ENCODE measurements at places on chromosomes 4 and X.

DNA sequence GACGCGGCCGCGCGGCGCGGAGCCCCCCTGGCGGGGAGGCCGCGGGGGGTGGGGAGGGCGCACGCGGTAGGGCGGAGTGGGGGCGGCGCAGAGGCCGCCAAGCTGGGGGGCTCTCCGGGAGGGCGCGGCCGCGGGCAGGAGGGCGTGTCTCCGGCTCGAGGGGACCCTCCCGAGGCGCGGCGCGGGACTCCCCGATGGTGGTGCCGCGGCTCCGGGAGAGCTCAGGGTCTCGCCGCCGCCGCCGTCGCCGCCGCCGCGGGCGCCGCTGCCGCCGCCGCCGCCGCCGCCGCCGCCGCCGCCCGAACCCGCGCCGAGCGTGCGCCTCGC, 165 bp upstream of the PTCHD1 start:
- no peak for DNase-seq
- H3K4me3 ChIP-seq = peak overlapping the region; percentile 73
- H3K27ac ChIP-seq = no peak overlapping the region
- peaks cover 78% of the 10 kb centered on the region for H3K27me3 ChIP-seq

DNA sequence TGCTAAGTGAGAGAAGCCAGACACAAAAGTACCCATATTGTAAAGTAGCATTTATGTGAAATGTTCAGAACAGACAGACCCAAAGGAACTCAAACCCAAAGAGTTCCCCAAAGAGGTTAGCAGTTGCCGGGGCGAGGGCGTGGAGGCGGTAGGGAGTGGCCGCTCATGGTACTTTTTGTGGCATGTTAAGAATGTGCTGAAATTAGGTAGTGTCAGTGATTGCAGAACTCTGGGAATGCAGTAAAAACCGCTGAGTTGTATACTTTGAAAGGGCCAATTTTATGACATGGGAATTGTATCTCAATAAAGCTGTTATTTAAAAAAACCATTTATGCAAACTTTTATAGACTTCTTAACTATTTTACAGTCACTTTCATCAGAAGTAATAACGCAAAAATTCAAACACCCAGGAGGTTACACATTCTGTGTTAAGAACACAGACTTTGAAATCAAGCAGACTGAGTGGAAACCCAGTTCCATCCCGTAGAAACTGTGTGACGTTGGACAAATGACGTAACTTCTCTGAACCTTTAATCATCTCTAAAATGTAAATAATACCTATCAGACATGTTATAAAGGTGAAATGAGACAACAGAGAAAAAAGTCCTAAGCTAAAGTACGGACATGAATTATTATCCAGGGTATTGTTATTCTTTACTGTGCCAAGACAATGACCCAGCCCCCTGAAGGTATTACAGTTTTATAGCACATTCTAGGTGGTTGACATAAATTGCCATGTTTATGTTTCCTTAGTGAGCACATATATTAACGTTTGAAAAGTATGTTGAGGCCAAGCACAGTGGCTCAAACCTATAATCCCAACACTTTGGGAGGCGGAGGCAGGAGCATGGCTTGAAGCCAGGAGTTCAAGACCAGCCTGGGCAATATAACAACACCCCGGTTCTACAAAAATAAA, 19.7 kb downstream of the ZFP42 start:
- peaks cover 23% of the 10 kb centered on the region for H3K4me1 ChIP-seq
- no peak overlapping the region for H3K4me3 ChIP-seq
- no peak for DNase-seq
- no peaks in the 10 kb centered on the region for H3K27me3 ChIP-seq

- no peak overlapping the region for H3K27ac ChIP-seq
- peaks cover 7% of the 10 kb centered on the region for H3K27me3 ChIP-seq
- peaks cover 6% of the 10 kb centered on the region for H3K4me1 ChIP-seq
- H3K36me3 ChIP-seq = no peaks in the 10 kb centered on the region
- DNase-seq = no peak
Measured at GRCh38 chr4:11732155-11732554, 303.5 kb upstream of the HS3ST1 start.

GRCh38 chr4:74487771-74488170, 42.8 kb downstream of the AREG start:
- peaks cover 32% of the 10 kb centered on the region for H3K27me3 ChIP-seq
- H3K27ac ChIP-seq = no peak overlapping the region
- H3K4me3 ChIP-seq = no peak overlapping the region
- no peaks in the 10 kb centered on the region for H3K4me1 ChIP-seq

GRCh38 chr4:11436084-11436483, 7.4 kb upstream of the HS3ST1 start:
- no peaks in the 10 kb centered on the region for H3K4me1 ChIP-seq
- no peak for DNase-seq
- peaks cover 16% of the 10 kb centered on the region for H3K27me3 ChIP-seq
- H3K36me3 ChIP-seq = no peaks in the 10 kb centered on the region
- no peak overlapping the region for H3K27ac ChIP-seq

- no peaks in the 10 kb centered on the region for H3K4me1 ChIP-seq
- no peak for DNase-seq
- no peak overlapping the region for H3K27ac ChIP-seq
- H3K4me3 ChIP-seq = no peak overlapping the region
- peaks cover 4% of the 10 kb centered on the region for H3K36me3 ChIP-seq
- peaks cover 6% of the 10 kb centered on the region for H3K27me3 ChIP-seq
Measured at GRCh38 chr4:95180531-95181242, 368.1 kb downstream of the UNC5C start.

- no peaks in the 10 kb centered on the region for H3K27me3 ChIP-seq
- no peaks in the 10 kb centered on the region for H3K36me3 ChIP-seq
- no peak for DNase-seq
- peaks cover 6% of the 10 kb centered on the region for H3K4me1 ChIP-seq
- no peak overlapping the region for H3K27ac ChIP-seq
Measured at GRCh38 chr4:189117426-189117825, 823.2 kb upstream of the FRG1 start.

- H3K27ac ChIP-seq = no peak overlapping the region
- no peak for DNase-seq
- no peak overlapping the region for H3K4me3 ChIP-seq
Measured at GRCh38 chr4:8293131-8293975, 23.8 kb downstream of the HTRA3 start.

DNA sequence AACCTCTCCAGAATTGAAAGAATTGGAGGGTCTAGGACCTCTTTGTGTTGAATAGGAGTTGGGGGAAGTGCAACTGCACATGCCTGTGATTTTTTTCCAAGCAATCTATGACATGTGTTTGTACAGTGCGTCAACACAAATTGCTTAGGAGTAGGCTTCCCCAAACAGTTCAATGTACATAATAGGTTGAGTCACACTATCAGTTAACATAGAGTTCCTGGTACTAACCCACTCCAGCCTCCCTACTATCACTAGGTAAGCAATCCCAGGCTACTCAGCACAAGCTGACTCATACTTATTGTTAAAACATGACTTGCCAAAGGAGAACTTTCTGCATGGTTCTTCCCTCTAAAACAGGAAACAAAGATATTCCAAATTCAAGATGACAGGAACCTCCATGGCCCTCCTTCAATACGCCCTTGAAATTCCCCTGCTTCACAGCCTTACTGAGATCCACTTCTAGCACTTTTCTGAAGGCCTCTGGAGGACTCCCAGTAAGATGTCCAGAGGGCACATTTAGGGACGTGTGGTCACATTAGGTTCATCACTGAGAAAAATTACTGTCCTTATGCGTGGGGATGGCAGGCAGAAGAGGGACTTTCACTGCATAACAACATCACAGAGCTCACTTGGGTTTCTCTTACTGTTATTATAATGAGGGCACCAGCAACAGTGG, 8.4 kb upstream of the VSIG1 start:
- DNase-seq = no peak
- no peaks in the 10 kb centered on the region for H3K4me1 ChIP-seq
- H3K36me3 ChIP-seq = no peaks in the 10 kb centered on the region
- H3K4me3 ChIP-seq = no peak overlapping the region
- H3K27ac ChIP-seq = no peak overlapping the region

- no peak overlapping the region for H3K27ac ChIP-seq
- H3K4me3 ChIP-seq = no peak overlapping the region
- H3K36me3 ChIP-seq = no peaks in the 10 kb centered on the region
- no peaks in the 10 kb centered on the region for H3K27me3 ChIP-seq
Measured at GRCh38 chr4:13963601-13964000, 336.1 kb upstream of the BOD1L1 start.

DNA sequence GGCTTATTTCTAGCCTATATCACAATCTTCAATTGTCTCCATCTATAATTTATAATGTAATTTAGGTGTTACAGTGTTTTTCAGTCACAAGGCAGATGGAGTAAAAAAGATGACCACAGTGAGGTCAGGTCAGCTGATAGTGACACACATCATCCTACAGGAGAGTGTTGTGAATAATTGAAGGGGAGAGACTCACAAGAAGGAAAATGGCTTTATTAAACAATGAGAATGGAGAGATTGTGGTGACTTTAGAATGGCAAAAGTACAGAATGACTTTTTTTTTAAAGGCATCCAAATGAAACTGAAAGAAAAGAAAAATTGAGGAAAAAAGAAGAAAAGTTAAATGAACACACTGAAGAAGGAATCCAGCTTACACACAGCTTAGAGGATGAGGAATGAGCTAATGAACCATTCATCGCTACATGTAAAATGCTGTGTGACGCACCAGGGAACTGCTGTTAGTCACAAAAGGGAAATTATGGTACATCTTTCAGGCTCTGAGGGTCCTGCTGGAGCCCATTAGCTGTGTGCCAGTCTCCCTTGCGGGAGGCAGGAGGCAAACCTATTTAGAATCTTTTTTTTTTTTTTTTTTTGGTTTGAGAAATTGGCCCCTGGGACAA, 56.6 kb downstream of the SPRY1 start:
- H3K4me3 ChIP-seq = no peak overlapping the region
- DNase-seq = no peak
- no peak overlapping the region for H3K27ac ChIP-seq
- no peaks in the 10 kb centered on the region for H3K27me3 ChIP-seq

DNA sequence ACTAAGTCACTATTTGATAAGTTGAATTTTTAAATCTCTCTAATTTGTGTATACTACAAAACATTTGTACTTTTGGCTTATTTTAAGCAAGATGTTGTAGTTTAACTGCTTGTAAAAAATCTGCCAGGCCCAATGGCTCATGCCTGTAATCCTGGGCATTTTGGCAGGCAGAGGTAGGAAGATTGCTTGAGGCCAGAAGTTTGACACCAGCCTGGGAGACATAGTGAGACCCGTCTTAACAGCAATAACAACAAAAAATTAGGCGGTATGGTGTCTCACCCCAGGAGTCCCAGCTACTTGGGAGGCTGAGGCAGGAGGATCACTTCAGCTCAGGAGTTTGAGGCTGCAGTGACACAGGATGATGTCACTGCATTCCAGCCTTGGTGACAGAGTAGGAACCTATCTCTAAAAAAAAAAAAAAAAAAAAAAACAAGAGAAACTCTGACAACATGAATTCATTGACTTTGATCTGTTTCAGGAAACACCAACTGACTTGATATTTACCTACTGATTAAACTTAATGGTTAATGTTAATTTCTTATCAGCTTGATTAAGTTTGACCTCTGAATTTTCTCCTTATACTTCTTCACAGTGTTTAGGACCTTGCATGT, 8.9 kb downstream of the FHIP1A start:
- no peaks in the 10 kb centered on the region for H3K27me3 ChIP-seq
- H3K4me1 ChIP-seq = peaks cover 43% of the 10 kb centered on the region
- H3K36me3 ChIP-seq = no peaks in the 10 kb centered on the region
- no peak for DNase-seq
- peak overlapping the region; percentile 75 for H3K27ac ChIP-seq

- H3K27ac ChIP-seq = no peak overlapping the region
- no peaks in the 10 kb centered on the region for H3K4me1 ChIP-seq
- H3K36me3 ChIP-seq = peaks cover 42% of the 10 kb centered on the region
- no peak for DNase-seq
Measured at GRCh38 chr4:39900966-39901365, 76.7 kb downstream of the PDS5A start.

GRCh38 chrX:34839451-34839850, 103.1 kb upstream of the FAM47B start:
- no peak overlapping the region for H3K4me3 ChIP-seq
- DNase-seq = no peak
- peaks cover 1% of the 10 kb centered on the region for H3K36me3 ChIP-seq
- no peak overlapping the region for H3K27ac ChIP-seq
- no peaks in the 10 kb centered on the region for H3K27me3 ChIP-seq

DNA sequence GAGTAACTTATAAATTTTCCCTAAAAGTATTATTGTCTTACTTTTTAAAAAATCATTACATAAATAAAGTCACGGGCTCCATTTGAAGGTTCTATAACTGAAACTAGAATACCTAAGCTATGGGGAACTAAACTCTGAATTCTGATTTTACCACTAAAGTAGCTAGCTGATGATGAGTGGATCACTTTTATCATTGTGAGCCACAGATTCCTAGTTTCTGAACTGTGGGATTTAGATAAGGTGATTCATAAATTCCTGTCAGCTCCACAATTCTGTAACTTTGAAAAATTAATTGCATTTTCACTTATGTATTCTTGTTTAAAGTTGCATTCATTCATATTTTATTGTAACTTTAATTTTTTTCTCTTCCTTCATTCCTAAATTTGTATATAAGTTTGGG, 540.9 kb downstream of the GBA3 start:
- H3K27ac ChIP-seq = no peak overlapping the region
- no peaks in the 10 kb centered on the region for H3K4me1 ChIP-seq

GRCh38 chr4:22744478-22745062, 51.8 kb downstream of the GBA3 start:
- H3K27me3 ChIP-seq = no peaks in the 10 kb centered on the region
- H3K36me3 ChIP-seq = no peaks in the 10 kb centered on the region
- peaks cover 27% of the 10 kb centered on the region for H3K4me1 ChIP-seq
- no peak for DNase-seq
- H3K27ac ChIP-seq = no peak overlapping the region

DNA sequence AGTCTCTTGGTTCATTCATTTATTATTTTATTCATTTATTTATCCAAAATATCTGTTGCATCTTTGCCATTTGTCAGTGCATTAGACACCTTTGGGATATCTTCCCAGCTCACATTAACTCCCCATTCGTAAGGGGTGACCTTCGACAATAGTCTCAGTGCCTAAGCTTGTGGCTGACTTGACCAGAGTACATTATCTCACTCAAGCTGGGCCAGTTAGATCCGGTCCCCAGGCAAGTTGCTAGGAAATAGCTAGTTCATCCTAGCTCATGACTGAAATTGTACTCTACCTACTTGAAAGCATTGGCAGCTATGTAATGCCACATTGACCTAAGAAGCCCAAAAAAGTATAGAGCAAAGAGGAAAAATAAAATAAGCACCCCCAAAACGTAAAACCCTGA, 165.3 kb downstream of the FBXO8 start:
- peaks cover 1% of the 10 kb centered on the region for H3K4me1 ChIP-seq
- no peak overlapping the region for H3K4me3 ChIP-seq
- no peak overlapping the region for H3K27ac ChIP-seq
- H3K36me3 ChIP-seq = no peaks in the 10 kb centered on the region
- H3K27me3 ChIP-seq = peaks cover 57% of the 10 kb centered on the region

- no peaks in the 10 kb centered on the region for H3K27me3 ChIP-seq
- H3K4me1 ChIP-seq = peaks cover 30% of the 10 kb centered on the region
- H3K4me3 ChIP-seq = no peak overlapping the region
- H3K27ac ChIP-seq = no peak overlapping the region
- no peaks in the 10 kb centered on the region for H3K36me3 ChIP-seq
Measured at GRCh38 chr4:153081006-153081580, 123.2 kb upstream of the TRIM2 start.
